ENCODE measurements at places on chromosomes 5 and 9. TPM values are rescaled to one million over a fixed set of nuclear protein-coding genes. Genes with fewer than 3 reads are reported as not detected.
A peak's percentile ranks its signal among the peaks of the same experiment; 100 is the strongest.

The RABGAP1 gene
- total RNA-seq, result 62.0 TPM

The MEGF10 gene
- 0.30 TPM for total RNA-seq

The TRIM7 gene
- 4.3 TPM for total RNA-seq

The SPOCK1 gene
- 8.4 TPM for total RNA-seq

The PCDHGB3 gene
- total RNA-seq, result 2.2 TPM

The DPM2 gene
- 33.7 TPM for total RNA-seq

The CCNB1 gene
- total RNA-seq, result 4.4 TPM

The SLC28A3 gene
- total RNA-seq, result 0.15 TPM

The ZBTB26 gene
- 7.2 TPM for total RNA-seq

The HMCN2 gene
- 4.7 TPM for total RNA-seq

The SLC34A1 gene
- not detected for total RNA-seq

GRCh38 chr5:96633820-96634219 is 28.4 kb upstream of the CAST start:
- no peak for DNase-seq

DNA sequence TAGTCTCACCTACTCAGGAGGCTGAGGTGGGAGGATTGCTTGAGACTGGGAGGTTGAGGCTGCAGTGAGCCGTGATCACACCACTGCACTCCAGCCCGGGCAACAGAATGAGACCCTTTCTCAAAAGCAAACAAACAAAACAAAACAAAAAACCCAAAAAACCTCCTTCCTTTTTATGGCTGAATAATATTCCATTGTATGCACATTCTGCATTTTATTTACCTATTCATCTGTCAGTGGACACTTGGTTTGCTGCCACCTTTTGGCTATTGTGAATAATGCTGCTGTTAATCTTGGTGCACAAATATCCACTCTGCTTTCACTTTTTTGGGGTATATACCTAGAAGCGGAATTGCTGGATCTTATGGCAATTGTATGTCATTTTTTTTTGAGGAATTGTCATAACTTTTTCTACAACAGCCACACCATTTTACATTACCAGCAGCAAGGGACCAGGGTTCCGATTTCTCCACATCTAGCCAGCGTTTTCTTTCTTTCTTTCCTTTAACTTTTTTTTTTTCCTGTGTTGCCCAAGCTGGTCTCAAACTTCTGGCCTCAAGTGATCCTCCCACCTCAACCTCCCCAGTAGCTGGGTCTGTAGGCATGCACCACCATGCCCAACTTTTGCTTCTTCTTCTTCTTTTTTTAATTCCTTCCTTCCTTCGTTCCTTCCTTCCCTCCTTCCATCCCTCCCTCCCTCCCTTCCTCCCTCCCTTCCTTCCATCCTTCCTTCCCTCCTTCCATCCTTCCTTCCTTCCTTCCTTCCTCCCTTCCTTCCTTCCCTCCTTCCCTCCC is 30.6 kb downstream of the NKX2-5 start:
- DNase-seq, result no peak

DNA sequence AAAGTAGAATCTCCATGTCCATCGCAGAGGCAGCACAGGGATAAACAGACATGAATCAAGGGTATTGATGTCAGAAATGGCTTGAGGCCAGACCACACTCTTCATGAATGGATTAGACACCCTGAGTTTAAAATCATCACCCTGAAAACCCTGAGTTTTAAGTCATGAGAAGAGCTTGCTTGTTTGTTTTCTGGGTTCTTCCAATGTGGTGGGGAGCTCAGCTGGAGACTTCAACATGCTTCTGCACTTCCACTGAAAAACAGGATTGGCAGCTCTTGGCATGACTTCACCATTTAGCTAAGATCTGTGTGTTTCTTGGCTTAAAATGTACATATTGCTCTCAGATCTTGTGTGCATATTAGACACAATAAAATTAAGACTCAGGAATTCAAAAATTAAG is 9.8 kb downstream of the GCNT4 start:
- no peak for DNase-seq

DNA sequence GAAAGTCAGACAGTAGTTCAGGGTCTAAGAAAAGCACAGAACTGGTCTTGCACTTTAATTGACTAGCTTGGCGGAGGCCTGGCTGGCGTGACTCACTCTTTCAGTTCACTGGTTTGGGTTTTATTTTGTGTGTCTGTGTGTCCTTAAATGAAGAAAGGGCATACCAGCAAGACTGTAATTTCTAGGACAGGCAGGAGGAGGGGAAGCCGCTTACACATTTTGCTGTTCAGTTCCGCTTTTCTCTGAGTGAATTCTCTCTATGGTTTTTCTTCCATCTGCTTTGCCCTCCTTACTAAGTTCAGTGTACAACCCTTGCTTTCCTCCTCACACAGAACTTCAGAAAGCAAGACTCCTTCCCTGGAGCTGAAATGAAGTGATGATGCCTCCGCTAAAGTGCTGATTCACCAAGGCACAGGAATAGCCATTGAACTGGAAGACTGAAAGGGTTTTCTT is 150.8 kb downstream of the MEF2C start:
- DNase-seq, result peak; percentile 45

GRCh38 chr9:18821788-18822187 is 211.2 kb downstream of the SAXO1 start:
- DNase-seq, result no peak

GRCh38 chr5:56881571-56881970 is 27.8 kb upstream of the SETD9 start:
- no peak for DNase-seq

- DNase-seq, result no peak
Observed at GRCh38 chr5:143606043-143606752, 202.7 kb upstream of the NR3C1 start.

- peak; percentile 74 for DNase-seq
Observed at GRCh38 chr5:141003791-141004611, 37.7 kb downstream of the PCDHAC2 start.

GRCh38 chr5:176702671-176703641 is 55.7 kb downstream of the TSPAN17 start:
- DNase-seq, result no peak

DNA sequence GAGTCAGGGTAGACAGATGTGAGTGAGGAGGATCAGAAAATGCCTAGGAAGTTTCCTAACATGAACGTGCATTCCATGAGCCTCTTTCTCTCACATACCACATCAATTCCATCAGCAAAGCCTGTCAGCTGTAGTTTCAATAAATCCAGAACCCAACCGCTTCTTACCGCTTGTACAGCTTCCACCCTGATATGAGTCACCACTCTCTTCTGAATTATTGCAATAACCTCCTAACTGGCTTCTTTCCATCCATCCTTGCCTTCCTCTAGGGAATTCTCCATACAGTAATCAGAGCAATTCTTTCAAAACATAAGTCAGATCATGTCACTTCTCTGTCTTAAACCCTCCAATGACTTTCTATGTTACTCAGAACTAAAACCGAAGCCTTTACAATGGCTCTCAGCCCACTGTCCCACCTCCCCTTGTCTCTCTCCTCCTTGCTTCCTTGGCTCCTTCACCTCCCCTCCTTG is 8.1 kb upstream of the RAD23B start:
- no peak for DNase-seq

GRCh38 chr9:5873439-5873838 is 17.2 kb upstream of the MLANA start:
- DNase-seq, result no peak

- DNase-seq, result no peak
Observed at GRCh38 chr5:72233835-72234234, 86.2 kb downstream of the MRPS27 start.

- no peak for DNase-seq
Observed at GRCh38 chr5:128154943-128155342, 71.4 kb downstream of the SLC12A2 start.

GRCh38 chr5:53373451-53374158 is 106.8 kb upstream of the FST start:
- DNase-seq, result no peak

GRCh38 chr9:137392232-137393007 is 30.5 kb downstream of the EXD3 start:
- no peak for DNase-seq

DNA sequence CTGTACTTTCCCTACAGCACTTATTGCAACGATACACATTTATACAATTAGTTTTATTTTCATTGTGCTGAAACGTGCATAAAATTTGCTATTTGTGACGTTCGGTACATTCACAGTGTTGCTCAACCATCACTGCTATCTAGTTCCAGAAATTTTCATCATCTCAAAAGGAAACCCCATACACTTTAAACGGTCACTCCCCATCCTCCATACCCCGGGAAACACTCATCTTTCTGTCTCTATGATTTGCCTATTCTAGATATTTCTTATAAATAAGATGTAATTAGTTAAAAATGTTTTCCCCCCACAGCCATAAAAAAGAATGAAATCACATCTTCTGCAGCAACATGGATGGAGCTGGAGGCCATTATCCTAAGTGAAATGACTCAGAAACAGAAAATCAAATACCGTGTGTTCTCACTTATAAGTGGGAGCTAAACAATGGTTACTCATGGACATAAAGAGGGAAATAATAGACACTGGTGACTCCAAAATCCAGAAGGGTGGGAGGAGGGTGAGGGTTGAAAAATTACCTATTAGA is 40.2 kb upstream of the TEX48 start:
- no peak for DNase-seq

GRCh38 chr9:71680189-71680980 is 87.9 kb downstream of the CEMIP2 start:
- DNase-seq, result no peak

DNA sequence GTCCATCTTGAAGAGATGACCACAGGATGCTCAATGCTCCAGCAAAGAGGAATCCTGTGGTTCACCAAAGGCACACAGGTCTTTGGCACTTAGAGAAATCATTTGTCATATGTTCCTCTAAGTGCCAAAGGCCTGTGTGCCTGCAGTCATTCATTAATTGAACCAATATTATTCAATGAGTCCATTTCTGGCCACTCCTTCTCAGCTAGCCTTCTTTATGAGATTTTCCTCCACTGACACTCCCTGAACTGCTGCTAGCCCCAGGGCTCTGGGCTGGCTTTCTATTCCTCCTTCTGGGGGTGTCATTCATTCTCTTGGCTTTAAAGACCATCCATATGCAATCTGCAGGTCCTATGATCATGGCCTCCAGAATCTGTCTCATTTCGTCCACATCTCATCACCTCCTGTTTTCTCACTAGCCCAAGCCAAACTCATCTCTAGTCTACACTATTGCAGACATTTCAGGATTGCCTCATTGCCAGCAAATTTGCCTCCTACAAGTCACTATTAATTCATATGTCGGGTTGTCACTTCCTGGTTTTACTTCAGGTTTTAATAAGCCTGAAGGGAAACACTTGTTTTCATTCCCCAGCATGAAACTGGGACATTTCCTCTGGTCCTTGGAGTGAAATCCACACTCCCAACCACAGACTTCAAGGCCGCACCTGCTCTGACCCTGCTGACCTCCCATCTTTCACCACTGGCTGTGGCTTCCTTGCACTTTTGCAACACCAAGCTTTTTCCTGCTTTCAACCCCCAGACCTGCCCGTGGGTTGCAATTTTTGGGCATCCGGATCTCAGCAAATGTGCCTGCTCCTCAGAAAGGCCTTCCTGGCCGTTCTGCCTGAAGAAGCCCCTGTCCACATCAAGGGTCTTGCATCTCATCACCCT is 35.1 kb downstream of the KCNIP1 start:
- DNase-seq, result no peak

DNA sequence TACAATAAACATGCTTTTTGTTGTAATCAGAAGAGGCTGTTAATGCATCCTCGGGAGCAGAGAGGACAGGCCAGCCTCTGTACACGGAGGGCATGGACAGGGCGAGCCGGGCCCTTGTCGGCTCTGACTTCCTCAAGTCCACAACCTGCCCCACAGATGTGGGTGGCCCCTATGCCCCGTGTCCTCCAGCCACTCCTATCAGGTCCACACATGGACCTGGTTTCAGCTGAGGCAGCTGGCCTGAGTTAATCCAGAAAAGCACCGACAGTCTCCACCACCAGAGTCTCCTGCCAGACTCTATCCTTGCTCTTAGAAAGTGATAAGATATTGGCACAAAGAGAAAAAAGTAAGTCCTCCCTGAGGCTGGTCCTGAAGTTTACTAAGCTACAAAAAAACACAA is 52.4 kb upstream of the PHYKPL start:
- peak; percentile 19 for DNase-seq

- DNase-seq, result peak; percentile 86
Observed at GRCh38 chr5:2752059-2752820, 763 bp upstream of the IRX2 start.

DNA sequence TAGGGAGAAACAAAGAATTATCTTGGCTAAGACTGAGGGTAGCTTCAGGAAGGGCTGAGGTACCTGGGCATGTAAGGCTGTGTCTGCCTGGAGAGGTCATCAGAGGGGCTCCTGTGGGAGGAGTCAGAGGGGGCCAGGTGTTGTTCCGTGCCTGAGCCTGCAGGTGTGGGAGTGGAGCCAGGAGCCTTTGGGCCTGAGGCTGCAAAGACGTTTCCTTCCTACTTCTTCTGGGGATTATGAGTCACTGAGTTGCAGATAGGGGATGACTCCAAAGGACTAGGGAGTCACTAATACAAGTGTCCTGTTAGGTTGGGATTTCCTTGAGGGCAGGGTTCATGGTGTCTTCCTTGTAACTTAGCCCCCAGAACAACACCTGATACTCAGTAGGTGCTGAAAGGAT is 391.1 kb downstream of the ARHGEF28 start:
- no peak for DNase-seq

- no peak for DNase-seq
Observed at GRCh38 chr5:53557386-53557785, 3.1 kb upstream of the NDUFS4 start.

DNA sequence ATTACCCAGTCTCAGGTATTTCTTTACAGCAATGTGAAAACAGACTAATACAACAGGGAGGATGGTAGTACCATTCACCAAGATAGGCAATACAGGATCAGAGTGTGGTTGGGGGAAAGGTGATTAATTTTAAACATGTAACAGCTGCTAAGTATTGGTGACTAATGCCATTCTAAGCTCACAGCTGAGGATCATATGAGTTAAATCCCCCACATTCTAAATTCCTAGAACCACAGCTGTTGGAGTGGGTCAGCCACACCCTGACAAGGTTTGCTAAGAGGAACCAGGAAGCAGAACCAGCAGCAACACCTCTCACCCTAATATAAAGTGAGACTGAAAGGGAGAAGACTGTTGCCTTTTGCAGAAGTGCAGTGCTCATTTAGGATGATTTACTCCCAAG is 24.8 kb downstream of the HSPB3 start:
- DNase-seq, result no peak

DNA sequence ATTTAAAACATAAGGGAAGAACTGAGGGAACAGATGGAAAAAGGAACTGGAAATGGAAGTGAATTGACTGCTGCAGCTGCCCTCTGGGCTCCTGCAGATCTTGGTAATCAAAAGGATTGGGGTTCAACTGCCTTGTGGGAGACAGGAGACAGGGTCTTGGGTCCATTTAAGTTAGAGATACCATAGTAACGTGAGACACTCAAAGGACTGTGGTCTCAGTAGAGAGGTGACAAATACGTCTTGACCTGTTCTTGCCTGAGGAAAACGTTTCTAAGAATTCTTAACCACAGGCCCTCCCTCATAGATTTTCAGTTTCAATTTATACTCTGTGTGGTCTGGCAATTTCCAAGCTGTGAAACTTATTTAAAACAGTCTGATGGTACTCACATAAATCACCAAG is 100.8 kb upstream of the DHFR start:
- no peak for DNase-seq

DNA sequence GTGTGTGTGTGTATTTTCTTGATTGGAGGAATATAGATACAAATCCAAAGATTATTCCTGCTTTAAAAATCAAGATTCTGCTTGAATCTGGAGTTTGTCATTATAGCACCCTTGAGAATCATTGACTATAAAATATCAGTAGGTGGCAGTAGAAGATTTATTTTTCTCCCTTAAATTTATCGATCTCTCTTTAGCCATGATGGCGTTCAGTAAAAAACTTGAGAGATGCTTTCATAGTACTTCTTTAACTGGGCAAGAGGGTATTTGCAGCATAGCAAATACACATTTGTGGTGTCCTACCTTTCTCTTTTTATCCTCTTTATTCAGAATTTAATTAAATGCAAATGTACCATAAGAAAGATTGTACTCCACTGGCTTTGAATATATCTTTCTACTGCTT is 307.7 kb downstream of the ADGRV1 start:
- DNase-seq, result no peak
